ENCODE measurements at places on chromosomes 5 and 9.

DNA sequence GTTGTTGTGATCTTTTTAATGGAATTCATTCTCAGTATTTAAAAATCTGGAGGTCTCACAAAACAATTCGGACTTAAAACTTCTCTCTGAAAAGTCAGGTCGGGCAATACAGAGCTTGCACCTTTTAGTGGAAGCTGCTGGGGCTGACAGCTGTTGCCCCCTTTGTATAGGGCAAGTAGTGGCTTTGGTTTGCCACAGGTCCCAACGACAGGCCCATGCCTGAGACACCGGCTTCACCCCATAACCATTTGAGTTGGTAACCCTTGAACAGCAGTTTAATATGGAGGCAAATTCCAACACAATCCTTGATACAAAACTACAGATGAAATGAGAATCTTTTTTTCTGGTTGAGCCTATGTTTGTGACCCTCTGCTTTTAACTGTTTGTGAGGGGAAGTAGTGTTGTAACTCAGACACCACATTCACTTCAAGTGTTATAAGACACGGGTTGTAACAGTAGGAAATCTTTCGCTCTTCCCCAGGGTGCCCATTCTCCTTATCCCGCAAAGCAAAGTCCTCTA is 752 bp upstream of the GLRX start:
- DNase-seq = no peak

DNA sequence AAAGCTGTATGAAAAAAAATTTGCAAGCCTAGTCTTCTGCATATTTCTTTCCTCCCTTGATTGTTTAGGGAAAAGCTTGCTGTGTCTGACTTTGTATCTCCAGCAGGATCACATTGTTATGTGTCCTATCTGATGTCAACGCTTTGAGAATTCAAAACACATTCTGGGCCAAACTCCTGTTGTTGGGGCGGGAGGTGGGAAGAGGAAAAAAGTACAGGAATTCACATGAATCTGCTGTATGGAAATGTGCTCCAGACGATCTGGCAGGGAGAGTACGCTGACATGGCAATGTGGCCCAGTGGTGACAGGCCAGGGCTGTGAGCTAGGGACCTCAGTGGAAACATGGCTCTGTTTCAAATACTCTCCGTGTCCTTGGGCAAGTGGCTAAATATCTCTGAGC is 87.4 kb upstream of the GNA14 start:
- DNase-seq = no peak

- DNase-seq = no peak
These were observed 157.8 kb downstream of the ARHGEF28 start for GRCh38 chr5:73783828-73784227.

DNA sequence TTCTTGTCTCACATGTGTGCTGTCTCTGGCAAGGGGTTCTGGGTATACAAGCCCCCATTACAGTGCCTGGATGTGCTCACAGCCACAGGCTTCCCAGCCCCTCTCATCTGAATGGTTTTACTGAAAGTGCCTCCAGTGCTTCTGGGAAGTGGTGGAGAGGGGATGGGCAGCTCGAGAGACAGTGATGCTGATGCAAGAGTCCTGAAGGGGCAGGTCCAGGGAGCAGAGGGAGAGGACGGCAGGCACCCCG is 93.5 kb downstream of the PHF2 start:
- DNase-seq = no peak
